Activated CD8-positive, alpha-beta T cell treated with anti-CD3 and anti-CD28 coated beads, Interleukin-2, amount 10 ng/mL, durations not matched to agents 7 days and 5 days (primary cell): ENCODE measurements at places on chromosomes 7 and 10. TPM values are rescaled to one million over a fixed set of nuclear protein-coding genes. Genes with fewer than 3 reads are reported as not detected.

- no peak for DNase-seq
These were observed 400.2 kb upstream of the NPVF start for GRCh38 chr7:25628446-25628845.

GRCh38 chr10:97144297-97144696 lies 41.5 kb downstream of the SLIT1 start:
- no peak for DNase-seq

- DNase-seq = no peak
These were observed 97.3 kb upstream of the STK17A start for GRCh38 chr7:43485580-43485979.

Gene GIMAP1
- 20.2 TPM for total RNA-seq

DNA sequence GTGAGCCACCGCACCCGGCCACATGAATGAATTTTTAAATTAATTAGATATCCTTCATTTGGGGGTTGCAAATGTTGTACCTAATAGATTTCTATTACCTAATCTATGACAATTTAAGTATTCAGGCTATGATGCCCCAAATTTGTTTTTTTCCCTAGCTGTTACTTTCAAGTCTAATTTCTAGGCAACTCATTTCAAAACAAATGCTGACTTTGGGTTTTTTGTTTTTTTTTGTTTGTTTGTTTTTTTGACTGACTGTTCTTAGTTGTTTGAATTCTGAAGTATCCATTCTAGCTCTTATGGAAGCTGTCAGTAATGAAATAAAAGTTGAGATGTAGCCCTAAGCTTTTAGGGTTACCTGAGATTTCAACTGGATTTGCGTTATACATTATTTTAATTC lies 62.3 kb downstream of the CREM start:
- no peak for DNase-seq

GRCh38 chr10:132554053-132554990 lies 16.7 kb downstream of the INPP5A start:
- no peak for DNase-seq
